Tibial nerve (tissue), 4 donors: ENCODE measurements at places on chromosomes 2 and 18. TPM values are rescaled to one million over a fixed set of nuclear protein-coding genes. Genes with fewer than 3 reads are reported as not detected.

The CASP10 gene
- total RNA-seq: 21.4 TPM

- no peak for DNase-seq
Measured at GRCh38 chr2:230967113-230967512, 28.8 kb upstream of the SPATA3 start.

DNA sequence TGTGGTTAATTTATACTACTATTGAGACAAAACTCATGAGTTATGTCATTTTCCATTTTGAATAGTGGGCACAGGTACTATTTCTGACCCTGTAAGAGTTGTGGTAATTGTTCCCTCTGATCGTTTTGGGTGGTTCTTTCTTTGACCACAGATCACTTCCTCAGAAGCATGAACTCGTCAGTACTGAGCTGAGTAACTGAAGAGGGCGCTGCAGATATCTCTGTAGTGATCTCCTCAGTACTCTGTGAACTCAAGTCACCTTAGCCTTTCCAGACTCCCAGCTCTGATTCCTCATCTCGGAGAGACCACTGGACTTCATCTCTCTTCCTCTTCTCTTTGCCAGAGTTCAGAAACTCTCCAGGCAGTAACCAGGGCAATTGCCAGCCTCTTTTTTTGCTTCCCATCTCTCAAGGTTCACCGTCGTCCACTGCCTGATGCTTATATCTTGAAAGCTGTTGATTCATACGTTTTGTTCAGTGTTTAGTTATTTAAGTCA is 9.4 kb upstream of the IL1RL1 start:
- DNase-seq: peak; percentile 34

The CD28 gene
- 0.42 TPM for total RNA-seq

DNA sequence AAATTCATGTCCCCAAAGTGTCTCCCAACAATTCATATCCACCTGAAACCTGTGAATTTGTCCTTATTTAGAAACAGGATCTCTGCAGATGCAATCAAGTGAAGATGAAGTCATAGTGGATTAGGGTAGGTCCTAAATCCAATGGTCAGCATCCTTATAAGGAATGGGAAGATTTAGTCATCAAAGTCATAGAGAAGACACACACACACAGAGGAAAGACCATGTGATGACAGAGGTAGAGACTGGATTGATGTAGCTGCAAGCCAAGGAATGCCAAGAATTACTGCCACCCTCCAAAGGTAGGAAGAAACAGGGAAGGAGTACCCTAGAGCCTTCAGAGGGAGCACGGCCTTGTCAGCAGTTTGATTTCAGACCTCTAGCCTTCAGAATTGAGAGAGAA is 17.7 kb downstream of the ADD2 start:
- DNase-seq: no peak

The TAF4B gene
- 25.5 TPM for total RNA-seq
